ENCODE measurements at places on chromosomes 7 and 10. TPM values are rescaled to one million over a fixed set of nuclear protein-coding genes. Genes with fewer than 3 reads are reported as not detected.
A peak's percentile ranks its signal among the peaks of the same experiment; 100 is the strongest.

SORCS1 gene
- total RNA-seq = 10.1 TPM

- peak within 1 kb of the TSS; percentile 97 for H3K4me3 ChIP-seq
- H3K4me1 ChIP-seq = peaks cover 44% of the 10 kb centered on the region
- H3K36me3 ChIP-seq = peaks cover 8% of the 10 kb centered on the region
- H3K27ac ChIP-seq = peak within 1 kb of the TSS; percentile 99
- DNase-seq = peak; percentile 83
- no peaks in the 10 kb centered on the region for H3K27me3 ChIP-seq
These were observed at the start of gene TRIM8 for GRCh38 chr10:102644066-102644645. Gene TRIM8 (plus strand): TSS chr10:102644479. CDS start chr10:102644618, 139 bp downstream.

- peak; percentile 73 for DNase-seq
- H3K4me3 ChIP-seq = no peak overlapping the region
- no peak overlapping the region for H3K27ac ChIP-seq
- H3K4me1 ChIP-seq = peaks cover 41% of the 10 kb centered on the region
- no peaks in the 10 kb centered on the region for H3K36me3 ChIP-seq
- no peaks in the 10 kb centered on the region for H3K27me3 ChIP-seq
These were observed 18.6 kb upstream of the VDAC2 start for GRCh38 chr10:75191821-75192568.

- no peak overlapping the region for H3K4me3 ChIP-seq
- no peak for DNase-seq
- peaks cover 5% of the 10 kb centered on the region for H3K4me1 ChIP-seq
- no peaks in the 10 kb centered on the region for H3K36me3 ChIP-seq
- H3K27ac ChIP-seq = no peak overlapping the region
- no peaks in the 10 kb centered on the region for H3K27me3 ChIP-seq
These were observed 15.4 kb upstream of the TMEM243 start for GRCh38 chr7:87234949-87235348.

DNA sequence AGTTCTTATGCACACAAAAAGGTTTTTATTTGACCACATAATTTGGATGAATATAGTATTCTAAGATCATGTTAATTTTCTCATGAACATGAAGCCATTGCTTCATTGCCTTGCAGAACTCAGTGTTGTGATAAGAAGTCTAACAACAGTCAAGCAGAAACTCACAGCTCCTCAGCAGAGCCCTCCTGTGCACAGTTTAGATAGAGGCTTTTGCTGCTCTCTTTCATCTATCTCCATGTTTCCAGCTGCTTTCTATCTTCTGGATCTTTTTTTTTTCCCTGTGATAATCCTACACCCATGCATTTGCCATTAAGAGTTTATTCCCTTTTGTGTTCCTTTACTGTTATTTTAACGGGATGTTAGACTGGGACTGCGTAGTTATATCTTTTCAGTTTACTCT, 557.7 kb upstream of the LRRTM3 start:
- H3K4me3 ChIP-seq = no peak overlapping the region
- no peaks in the 10 kb centered on the region for H3K27me3 ChIP-seq
- no peak overlapping the region for H3K27ac ChIP-seq
